Panc1 (cell line): ENCODE measurements at places on chromosomes 16 and 17. TPM values are rescaled to one million over a fixed set of nuclear protein-coding genes. Genes with fewer than 3 reads are reported as not detected.

LGALS9B gene
- total RNA-seq, result not detected

TBC1D3E gene
- not detected for total RNA-seq

CHST4 gene
- total RNA-seq, result 1.1 TPM

G6PC1 gene
- 0.08 TPM for total RNA-seq

DNA sequence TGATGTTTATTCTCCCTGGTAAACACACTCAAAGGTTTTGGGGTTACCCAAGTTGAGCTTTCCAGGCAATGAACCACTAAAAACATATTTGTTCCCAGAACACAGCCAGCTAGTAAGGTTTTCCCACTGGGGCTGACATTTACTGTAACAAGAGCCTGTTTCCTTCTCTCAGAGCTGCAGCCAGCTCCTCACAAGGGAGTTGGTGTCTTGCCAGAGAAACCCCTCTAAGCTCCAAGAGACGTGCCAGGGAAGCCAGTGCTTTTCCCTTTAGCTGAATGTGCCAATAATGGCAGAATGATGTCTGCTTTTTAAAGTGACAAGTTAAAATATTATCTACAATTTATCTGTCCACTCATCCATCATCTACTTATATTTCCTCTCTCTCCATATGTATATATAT lies 170.8 kb upstream of the RBFOX1 start:
- no peak for DNase-seq

GRCh38 chr17:81491181-81491581 lies 21.4 kb downstream of the ACTG1 start:
- no peak for DNase-seq

GRCh38 chr17:68248199-68248825 lies 469 bp downstream of the AMZ2 start:
- no peak for DNase-seq

GRCh38 chr17:62866471-62866870 lies 58.4 kb upstream of the MARCHF10 start:
- DNase-seq, result no peak

- no peak for DNase-seq
Observed at GRCh38 chr17:6669479-6670212, 18.1 kb downstream of the C17orf100 start.

GRCh38 chr17:73990290-73990689 lies 213.2 kb upstream of the RPL38 start:
- no peak for DNase-seq

- no peak for DNase-seq
Observed at GRCh38 chr16:4328782-4329775, 13.2 kb downstream of the GLIS2 start.

- no peak for DNase-seq
Observed at GRCh38 chr17:80649200-80649644, 104.6 kb downstream of the RPTOR start.

DNA sequence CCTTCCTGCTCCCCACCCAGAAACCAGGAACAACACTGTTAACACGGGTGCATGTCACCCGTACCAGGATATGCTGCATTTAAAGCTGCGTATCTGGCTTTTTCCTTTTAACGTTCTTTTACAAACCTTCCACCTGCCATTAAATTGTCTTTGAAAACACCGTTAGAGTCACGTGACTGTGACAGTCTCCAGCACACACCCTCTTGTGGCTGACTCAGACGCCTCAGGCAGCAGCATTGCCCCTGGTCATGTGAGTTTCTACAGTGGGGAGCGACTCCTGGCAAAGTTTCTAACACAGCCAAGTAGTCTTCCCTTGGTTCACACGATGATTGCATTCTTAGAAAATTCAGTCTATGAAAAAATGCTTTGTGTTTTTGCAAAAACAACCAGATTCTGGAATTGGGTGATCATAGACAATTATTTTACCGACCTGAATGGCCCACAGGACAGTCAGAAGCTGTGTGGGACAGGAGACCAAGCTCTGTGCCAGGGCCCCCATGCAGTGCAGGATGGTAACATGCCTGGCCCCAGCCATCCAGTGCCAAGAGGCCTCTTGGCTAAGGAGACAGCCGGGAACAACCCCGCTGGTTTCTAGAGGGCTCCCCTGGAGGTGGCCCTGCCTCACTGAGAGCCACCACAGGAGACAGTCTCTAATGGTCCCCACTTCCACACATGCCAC lies 199.1 kb downstream of the KATNIP start:
- DNase-seq, result no peak
